Stimulated activated CD8-positive, alpha-beta memory T cell treated with anti-CD3 and anti-CD28 coated beads, Interleukin-15, amount 100 ng/mL, for 24 hours (primary cell): ENCODE measurements at places on chromosomes 11 and 22.

- no peak for DNase-seq
These were observed 1078.6 kb downstream of the LRRC4C start for GRCh38 chr11:40380835-40381234.

DNA sequence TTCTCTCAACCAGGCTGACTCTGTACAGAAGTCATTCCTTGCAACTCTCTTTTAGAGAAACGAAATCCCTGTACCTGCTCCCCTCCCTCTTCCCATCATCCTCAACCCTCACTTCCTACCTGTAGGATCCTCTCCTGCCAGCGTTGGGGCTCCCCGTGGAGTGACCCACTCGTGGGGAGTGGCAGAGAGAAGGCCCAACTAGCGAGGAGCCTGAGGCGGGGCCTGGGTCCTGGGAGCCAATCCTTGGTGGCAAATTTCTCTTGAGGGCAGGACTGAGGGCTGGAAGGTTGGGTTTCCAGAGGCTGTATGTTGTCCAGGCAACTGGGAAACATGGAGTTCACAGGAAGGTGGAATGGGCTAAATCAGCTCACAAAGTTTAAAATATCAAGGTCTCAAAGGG, 10.4 kb downstream of the NHERF4 start:
- no peak for DNase-seq

- no peak for DNase-seq
These were observed 11.4 kb downstream of the FAM181B start for GRCh38 chr11:82722231-82722630.

DNA sequence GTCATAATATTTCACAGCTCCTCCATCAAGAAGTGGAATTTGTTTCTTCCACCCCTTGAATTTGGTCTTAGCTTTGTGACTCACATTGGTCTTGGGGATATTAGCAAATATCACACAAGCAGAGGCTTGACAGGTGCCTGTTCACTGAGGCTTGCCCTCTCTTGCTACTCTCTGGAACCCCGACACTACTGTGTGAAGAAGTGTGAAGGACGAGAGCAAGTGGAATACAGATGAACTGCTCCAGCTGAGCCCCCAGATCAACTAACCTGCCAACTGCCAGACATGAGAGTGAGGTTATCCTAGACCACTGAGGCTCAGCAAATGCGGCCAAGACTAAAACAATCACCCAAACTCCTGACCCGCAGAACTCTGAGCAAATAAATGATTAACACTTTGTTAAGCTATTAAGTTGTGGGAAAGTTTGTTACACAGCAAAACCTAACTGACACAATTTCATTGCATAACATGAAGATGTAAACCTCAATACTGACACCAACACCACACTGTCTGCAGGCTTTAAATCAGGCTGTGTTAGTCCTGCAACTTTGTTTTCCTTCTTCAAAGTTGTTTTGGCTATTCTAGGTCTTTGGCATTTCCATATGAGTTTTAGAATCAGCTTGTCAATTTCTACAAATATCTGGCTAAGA, 142.5 kb downstream of the APOL5 start:
- DNase-seq, result no peak

- no peak for DNase-seq
These were observed 727.6 kb downstream of the METTL15 start for GRCh38 chr11:28835790-28836189.

GRCh38 chr11:120168108-120168959, 30.4 kb upstream of the TRIM29 start:
- DNase-seq, result no peak

DNA sequence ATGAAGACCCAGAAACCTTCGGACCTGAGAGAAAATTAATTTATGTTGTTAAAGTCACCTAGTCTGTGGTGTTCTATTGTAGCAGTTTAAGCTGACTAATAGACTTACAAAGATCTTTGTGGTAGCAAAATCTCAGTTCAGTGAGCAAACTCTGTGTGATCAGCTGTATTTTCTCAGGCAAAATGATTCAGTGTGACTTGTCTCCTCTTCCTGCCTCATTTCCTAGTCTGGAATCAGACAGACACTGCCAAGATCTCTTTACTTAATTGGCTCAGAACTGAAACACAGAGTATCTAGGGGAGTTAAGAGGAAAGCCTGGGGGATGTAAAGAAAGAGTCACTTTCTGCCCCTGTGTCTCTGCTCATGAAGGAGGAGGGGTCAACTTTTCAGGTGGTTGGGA, 564.7 kb downstream of the KCNA4 start:
- no peak for DNase-seq

DNA sequence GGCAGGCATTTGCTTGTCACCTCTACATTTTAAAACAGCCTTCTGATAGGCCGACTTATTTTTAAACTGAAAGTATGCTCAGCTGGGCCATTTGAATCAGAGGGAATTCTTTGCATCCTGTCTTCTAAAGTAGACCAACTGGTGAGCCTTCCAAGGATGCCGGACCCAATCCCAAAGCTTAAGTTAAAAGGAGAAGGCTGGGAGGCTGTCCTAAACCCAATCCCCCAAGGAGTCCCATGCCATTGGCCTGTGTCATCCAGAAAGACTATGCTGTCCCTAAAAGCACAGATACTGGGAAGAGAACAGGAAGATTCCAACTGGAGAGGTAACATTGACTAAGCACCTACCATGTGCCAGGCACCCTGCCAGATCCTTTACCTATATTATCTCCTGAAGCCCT, 18.0 kb downstream of the TENM4 start:
- no peak for DNase-seq

GRCh38 chr11:10401696-10402392, 53.2 kb upstream of the AMPD3 start:
- DNase-seq, result no peak

DNA sequence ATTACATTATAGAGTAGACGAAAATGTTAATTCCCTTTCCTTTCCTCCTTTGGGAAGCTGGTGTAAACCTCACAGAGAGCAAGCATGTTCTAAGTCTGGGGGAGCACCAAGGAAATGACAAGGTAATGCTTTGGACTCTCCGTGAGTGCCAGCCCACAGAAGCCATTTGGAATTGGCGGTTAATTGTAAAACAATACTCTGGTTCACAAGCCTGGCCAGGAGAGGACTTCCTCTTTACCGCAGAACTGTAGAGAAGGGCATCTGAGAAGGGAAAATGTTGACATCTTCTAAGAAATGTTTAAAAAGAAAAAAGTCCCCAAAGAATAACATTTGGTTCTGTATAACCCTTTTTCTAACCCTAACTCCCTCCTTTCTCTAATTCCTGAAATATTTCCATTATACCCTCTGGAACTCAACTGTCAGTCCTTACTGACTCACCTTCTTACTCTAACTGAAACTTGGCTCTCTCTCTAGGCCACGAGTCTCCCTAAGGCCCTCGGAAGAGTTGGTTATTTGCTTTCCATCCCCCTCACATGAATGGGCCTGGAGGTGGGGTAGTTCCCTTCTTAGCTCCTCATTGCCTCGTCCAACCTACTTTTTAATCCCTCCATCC, 379.8 kb downstream of the SOX6 start:
- no peak for DNase-seq

DNA sequence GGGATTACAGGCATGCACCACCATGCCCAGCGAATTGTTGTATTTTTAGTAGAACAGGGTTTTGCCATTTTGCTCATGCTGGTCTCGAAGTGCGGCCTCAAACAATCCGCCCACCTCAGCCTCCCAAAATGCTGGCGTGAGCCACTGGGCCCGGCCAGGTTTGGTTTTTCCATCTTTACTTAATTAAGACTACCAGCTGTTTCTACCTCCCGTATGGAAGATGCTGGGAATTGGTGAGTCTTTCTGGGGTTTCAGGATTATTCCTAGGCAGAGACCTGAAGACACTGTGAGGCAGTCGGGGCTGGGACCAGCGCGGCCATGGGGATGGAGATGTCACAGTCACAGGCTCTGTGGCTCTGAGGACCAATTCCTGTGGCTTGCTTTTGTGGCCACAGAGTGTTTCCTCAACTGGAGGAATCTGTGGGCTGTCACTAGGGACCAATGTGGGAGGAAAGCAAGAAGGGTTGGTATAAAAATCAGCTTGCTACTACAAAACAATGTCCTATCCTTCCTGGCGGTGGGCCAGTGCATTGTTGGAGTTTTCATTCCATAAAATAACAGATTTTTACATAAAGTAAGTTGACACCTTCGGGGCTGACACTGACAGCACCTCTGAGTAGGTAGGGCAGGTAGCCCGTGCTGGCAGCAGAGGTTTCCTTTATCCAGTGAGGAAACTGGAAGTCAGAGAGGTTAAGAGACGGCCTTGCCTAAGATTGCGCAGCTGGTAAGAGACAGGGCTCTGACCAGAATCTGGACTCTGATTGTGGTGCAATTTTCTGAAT, 8.4 kb upstream of the FTH1 start:
- DNase-seq, result no peak

DNA sequence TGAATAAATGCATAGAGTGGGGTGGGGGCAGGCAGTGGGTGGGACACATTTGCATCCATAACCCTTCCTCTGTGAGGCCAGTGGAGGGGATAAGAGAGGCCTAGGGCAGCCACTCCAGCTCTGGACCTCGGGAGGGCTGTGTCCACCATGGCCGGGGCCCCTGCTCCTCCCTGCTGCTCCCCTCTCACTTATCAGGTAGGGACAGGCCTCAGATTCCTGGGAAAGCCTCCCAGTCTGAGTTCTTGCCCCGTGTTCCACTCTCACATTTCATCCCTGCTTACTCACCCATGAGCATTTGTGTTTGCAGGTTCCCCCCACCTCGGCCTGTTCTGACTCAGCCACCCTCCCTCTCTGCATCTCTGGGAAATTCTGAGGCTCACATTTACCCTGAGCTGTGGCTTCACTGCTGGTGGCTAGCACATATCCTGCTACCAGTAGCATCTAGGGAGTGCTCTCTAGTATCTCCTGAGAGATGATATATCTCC, 128.7 kb upstream of the TOP3B start:
- no peak for DNase-seq

DNA sequence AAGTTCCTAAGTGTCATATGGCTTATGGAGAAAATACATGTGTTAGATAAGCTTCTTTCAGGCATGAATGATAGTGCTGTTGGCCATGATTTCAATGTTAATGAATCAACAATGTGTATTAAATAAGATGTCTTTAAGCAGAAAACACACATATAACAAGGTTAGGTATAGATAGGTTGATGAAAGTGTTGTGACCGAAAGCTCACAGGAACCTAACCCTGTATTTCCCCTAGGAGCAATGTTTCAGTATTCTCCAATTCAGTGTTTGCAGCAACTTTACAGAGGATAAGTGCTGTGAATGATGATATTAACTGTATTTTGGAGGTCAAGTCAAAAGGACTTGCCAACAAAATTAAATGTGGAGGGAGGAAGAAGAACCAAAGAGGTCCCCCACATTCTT, 82.8 kb upstream of the PRDM11 start:
- DNase-seq, result no peak

GRCh38 chr11:57320719-57321387, 3.9 kb downstream of the TNKS1BP1 start:
- DNase-seq, result no peak

GRCh38 chr11:100833276-100833675, 146.2 kb downstream of the ARHGAP42 start:
- no peak for DNase-seq

GRCh38 chr22:27827604-27828587, 26.3 kb upstream of the MN1 start:
- no peak for DNase-seq

GRCh38 chr22:45201678-45202332, 38.1 kb downstream of the NUP50 start:
- no peak for DNase-seq

DNA sequence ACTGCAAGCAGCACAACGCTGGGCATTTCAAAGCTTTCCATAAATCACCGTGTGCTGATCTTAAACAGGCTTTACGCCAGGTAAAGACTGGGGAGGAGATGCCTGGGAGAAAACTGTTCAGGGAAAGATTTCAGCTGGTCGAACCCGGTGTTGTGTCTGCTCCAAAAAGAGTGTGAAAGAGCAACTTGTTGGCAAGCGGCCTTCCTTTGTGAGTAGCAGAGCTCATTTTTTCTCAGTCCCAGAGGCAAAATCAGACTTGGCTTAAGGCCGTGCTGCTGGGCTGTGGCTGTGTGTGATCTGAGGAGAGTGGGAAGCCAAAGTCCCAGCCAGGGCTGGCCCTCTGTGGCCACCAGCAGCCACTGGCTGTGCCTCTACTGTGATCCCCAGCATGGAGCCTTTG, 75.7 kb upstream of the E2F8 start:
- DNase-seq, result no peak

DNA sequence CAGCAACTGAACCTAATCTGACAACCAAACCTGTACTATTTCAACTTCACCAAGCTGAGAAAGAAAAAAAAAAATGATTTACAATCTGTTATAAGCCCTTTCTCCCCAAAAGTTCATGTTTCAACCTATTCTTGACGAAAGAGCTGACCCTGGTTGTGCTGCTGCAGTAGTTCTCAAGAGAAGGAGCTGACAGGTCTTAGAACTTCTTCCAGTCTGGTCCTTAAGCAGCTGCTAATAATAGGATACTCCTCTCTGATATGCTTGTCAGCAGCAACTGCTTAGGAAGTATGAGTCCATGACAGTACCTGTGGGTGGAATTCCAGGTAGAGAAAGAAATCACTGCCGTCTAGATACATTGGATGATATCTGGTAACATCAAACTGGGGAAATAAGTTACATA, 735.1 kb upstream of the CCDC90B start:
- DNase-seq, result no peak

DNA sequence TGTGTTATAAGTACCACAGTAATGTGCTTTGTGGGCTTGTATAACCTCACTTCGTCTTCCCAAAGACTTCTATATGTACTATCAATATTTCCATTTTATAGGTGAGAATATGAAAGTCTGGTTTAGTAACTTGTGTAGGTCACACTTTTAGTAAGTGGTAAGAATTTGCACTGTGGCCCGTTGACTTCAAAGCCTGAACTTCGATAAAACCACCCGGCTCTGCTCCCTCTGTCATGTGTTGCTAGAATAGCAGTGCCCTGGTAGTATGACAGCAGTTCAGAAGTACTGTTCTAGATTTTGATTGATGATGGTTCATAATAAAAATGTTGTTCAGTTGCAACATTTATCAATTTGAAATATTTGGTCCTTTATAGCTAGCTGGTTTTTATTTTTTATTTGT, 110.2 kb upstream of the SORL1-AS1 start:
- DNase-seq, result no peak

DNA sequence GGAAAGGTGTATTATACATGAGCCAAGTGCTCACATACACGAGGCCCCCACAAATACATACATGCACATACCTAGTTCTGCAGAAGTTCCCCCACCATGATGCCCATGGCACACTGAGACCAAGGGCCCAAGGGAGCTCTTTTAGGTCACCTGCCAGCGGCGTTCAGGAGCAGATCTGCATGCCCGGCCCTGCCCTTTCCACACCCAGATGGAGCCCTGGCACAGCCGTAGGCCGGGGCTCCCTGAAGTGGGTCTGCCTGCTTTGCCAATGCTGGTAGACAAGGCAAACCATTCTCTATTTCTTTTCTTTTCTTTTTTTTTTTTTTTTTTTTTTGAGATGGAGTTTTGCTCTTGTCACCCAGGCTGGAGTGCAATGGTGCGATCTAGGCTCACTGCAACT, 21.5 kb downstream of the NFAM1 start:
- DNase-seq, result no peak

- DNase-seq, result no peak
These were observed 4.4 kb upstream of the MRPL23 start for GRCh38 chr11:1942558-1943260.

- no peak for DNase-seq
These were observed 48.9 kb downstream of the ST14 start for GRCh38 chr11:130208241-130209127.

GRCh38 chr22:25753252-25753651, 11.3 kb downstream of the MYO18B start:
- no peak for DNase-seq
